ENCODE measurements at places on chromosomes 3 and 15.

GRCh38 chr3:119659606-119660291 lies 640 bp downstream of the POPDC2 start:
- DNase-seq: no peak

DNA sequence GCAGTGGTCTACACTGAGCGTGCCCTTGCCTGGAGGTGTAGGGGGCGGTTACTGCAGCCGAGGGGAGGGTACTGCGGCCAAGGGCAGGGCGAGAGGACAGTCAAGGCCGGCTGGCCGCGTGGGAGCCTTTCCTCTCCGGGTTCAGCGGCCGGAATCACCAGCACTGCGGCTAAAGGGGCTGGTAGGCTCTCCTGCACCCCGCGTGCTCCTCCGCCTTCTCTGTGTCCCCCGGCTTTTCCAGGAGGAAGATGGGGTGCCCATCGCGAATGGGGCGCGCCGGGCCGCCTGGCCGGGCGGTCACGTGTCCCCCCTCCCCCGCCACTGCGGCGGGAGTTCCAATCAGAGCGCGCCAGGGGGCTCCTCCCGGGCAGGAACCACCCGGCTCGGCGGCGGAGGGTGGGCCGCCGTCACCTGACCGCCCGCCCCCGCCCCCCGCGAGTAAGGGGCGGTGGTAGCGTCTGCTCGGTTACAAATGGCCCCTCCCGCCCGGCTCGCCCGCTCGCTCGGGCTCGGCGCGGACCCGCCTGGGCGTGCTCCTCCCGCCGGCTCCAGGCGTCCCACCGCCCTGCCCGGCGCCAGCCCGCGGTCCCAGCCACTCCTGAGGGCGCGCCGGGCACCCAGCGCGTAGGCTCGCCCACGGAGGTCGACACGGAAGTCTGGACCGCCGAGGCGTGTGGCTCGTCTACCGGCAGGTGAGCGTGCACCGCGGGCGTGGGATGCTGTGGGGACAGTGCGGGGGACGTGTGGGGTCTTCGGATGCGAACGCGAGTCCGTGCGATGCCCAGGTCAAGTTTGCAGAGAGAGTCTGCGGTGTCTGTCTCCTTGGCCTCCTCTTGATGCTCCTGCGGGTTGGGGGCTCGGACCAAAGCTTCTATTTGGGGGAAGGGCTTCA lies 242.6 kb upstream of the TOPAZ1 start:
- peak; percentile 37 for DNase-seq

DNA sequence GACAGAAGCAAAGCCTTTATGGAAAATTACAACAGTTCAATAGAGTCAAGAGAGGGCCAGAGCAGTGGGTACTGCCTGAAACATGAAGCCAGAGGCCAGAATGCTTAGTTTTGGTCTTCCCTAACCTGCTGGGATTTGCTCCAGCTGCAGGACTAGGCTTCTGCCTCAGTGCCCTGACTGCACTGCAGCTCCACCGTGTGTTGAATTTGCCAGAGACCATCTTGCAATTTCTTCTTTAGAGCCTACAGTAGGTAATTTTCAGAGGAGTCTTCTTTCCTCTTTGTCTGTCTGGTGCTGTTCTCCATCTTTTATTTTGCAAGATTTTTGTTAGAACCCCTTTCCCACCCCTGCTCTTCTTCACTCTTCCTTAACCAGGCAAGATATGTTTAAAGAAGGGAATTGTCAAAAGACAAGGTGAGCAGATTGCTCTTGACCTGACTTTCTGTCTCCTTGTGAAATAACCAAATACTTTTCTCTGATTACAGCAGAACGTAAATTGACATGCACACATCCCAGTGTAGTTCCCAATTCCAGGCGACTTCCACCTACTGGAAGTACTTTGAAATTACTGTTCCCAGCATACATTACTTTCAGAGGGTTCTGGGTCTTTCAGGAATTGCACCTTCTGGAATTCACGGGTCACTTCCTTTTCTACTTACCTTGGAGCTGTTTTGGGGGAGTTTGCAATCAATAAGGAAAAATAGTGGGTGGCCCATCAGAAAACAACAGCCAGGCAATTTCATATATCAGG lies 161.2 kb downstream of the MINAR1 start:
- peak; percentile 13 for DNase-seq

- peak; percentile 22 for DNase-seq
Measured at GRCh38 chr15:38391191-38391590, 62.7 kb upstream of the FAM98B start.

- peak; percentile 68 for DNase-seq
Measured at GRCh38 chr3:132535575-132536441, 61.3 kb upstream of the ACKR4 start.

DNA sequence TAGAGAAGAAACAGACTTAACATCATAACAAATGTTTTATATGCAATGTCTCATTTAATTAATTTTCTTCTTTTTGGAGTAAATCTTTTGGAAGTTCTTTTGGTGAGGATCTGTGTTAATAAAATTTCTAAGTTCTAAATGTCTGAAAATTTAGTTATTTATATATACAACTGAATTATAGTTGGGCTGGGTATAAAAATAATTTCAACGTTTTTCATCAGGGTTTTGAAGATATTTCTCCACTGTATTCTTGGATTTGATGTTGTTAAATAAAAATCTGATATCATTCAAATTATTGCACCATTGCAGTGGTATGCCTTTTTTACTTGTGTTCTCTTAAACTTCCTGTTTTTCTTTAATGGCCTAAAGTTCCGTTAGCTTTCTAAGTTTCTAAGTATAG lies 26.9 kb upstream of the SOX14 start:
- no peak for DNase-seq

- DNase-seq: no peak
Measured at GRCh38 chr15:72967397-72967796, 84.9 kb upstream of the NEO1 start.

- no peak for DNase-seq
Measured at GRCh38 chr3:193815246-193816027, 222.4 kb downstream of the OPA1 start.

- DNase-seq: no peak
Measured at GRCh38 chr3:145522893-145523651, 637.9 kb downstream of the PLOD2 start.

DNA sequence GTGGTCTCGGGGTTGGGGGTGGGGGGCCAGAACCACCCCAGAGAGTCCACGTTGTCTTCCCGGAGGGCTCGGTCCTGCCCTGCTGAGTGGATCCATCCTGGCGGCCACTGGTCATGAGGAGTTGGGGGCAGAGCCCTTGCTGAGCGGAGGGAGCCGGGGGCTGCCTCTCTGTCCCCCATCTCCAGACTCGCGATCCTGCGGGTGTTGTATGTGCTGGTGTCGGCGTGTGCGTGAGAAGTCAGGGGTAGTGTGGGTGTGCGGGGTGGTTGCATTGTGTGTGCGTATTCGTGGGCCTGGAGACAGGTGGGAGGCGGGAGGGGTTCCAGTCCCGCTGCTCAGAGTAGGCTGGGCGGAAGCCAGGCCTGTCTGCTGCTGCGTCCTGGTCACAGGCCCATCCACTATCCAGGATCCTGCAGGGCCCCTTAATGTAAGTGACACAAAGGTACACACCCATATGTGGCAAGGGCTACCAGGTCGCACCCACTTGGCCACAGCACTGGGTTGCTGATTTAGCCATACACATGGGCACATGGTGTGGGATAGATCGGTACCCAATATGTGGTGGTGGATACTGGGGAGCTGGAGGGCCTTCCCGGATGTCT lies 30.7 kb downstream of the NBEAL2 start:
- no peak for DNase-seq

DNA sequence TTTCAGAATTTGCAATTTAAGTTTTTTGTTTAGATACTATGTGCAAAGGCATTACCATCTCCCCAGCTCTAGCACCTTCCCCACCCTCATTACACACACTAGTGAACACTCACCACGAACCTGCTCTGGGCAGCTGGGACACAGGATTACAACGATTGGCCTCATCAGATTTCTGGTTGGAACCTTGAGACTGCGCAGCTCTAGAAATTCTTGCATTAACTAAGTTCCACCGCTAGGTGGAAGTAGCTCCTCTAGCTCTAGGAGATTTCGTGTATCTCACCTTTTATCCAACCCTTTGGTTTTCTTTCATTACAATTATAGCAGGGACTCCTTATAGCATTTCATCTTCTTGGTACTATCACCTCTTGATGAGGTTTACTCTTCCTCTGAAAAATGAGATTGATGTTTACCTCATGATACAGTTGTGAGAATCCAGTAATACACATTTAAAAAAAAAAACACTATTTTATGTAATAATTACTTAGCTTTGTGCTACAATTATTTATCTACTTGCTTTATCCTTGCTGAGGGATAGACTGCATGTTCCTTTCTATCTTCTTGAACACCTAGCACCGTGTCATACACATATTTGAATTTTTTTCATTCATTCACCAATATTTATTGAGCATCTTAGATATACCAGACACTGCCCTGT lies 28.7 kb upstream of the PLOD2 start:
- DNase-seq: peak; percentile 58

GRCh38 chr15:85094685-85095084 lies 113.0 kb downstream of the PDE8A start:
- DNase-seq: peak; percentile 54

GRCh38 chr3:168864107-168865021 lies 768.6 kb upstream of the GOLIM4 start:
- DNase-seq: no peak

DNA sequence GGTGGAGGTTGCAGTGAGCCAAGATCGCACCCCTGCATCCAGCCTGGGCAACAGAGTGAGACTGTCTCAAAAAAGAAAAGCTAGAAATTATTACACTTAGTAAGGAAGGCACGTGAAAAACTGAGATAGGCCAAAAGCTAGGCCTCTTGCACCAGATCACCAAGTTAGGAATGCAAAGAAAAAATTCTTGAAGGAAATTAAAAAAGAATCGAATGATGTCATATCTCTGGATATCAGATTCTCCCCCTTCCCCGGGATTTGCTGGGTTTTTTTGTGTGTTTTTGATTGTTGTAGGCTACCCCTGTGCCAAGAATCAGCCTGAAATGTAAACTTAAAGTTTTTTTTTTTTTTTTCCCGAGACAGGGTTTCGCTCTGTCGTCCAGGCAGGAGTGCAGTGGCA lies 17.4 kb downstream of the PTPN23 start:
- no peak for DNase-seq

DNA sequence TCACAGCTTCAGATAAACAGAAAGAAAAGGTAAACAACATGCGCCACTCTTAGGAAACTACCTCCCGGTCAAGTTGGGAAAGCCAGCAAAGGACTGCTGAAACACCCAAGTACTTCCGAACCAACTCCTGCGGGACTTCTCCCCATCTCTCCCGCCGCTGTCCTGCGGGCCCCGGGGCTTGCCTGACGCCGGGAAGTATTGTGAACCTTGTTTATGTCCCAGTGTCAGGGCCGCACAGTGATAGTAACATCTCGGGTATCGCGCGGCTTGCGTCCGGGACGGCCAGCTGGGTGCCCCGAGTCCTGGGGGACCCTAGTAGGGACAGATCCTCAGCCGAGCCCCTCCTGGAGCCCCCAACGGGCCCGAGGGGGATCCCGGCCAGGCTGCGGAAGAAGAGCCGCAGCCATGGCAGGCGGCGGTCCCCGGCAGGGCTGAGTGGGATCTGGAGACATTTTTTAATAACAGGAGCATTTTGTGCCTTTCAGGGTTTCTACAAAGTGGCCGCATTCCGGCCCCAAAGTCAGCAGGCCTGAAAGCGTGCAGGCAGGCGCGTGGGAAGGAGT lies 756 bp downstream of the CLPX start:
- DNase-seq: peak; percentile 46

- no peak for DNase-seq
Measured at GRCh38 chr3:22977650-22978289, 225.4 kb upstream of the UBE2E2 start.

DNA sequence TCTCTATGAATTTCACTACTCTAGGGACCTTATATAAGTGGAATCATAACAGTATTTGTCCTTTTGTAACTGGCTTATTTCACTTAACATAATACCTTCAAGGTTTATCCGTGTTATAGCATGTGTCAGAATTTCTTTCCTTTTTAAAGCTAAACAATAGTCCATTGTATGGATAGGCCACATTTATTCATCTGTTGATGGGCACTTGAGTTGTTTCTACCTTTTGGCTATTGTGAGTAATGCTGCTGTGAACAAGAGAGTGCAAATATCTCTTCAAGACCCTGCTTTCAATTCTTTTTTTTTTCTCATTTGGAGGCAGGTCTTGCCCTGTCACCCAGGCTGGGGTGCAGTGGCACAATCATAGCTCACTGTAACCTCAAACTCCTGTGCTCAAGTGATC lies 56.5 kb downstream of the CHCHD6 start:
- DNase-seq: no peak

Data from bronchial epithelial cell (primary cell).